KG1 (cell line): ENCODE measurements at places on chromosomes 6 and 20.

GRCh38 chr6:41878961-41879405 is 16.2 kb downstream of the USP49 start:
- DNase-seq: no peak

DNA sequence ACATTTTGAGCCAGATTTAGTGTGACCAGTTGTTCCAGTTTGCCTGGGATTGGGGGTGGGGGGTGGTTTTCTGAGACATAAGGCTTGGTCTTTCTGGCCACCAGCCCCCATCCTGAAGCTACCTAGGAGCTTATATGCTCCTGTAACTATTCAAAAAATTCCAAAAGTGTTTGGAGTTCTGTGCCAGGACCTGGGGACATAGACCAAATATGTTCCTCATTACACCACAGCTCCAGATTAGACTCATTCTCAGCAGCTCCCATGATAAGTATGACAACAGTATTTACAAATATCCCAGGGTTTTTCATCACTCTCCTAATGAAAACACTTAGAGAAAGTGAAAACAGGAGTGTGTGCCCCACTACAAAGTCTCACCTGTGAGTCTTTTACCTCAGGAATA is 37.8 kb upstream of the RNF144B start:
- DNase-seq: no peak

DNA sequence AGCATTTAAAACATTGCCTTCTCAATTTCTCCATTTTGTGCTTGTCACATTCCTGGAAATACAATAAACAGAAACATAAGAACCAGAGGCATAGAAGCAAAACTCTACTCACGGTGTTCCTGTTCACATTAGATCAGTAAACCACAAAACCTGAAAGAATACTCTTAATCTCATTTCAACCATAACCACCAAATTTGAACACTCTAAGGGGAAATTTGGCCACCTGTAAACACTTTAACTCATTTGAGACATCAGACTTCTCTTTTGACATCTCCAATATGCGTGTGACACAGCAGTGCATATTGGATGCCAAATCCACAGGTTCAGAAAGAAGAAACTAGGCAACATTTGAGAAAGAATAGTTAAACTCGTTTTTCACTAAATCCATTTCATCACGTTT is 153.8 kb upstream of the IRAK1BP1 start:
- no peak for DNase-seq

DNA sequence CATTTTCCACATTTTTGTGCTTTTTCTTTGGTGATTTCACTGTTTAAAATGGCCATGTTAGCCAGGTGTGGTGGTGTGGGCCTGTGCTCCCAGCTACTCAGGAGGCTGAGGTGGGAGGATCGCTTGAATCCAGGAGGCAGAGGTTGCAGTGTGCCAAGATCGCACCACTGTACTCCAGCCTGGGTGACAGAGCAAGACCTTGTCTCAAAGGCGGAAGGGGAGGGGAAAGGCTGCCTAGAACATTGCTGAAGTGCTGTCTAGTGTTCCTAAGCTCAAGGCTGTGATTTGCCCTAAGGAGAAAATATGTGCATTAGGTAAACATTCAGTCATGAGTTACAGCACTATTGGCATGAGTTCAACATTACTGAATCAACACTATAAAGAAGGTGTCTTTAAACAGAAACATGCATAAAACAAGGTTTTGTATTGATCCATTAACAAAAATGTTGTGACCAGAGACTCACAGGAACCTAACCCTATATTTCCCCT is 14.0 kb downstream of the ZC2HC1B start:
- no peak for DNase-seq

- DNase-seq: peak; percentile 51
Observed at GRCh38 chr6:56708810-56709597, 66.3 kb upstream of the DST start.

GRCh38 chr6:44128020-44128917 is 915 bp downstream of the TMEM63B start:
- no peak for DNase-seq

- DNase-seq: no peak
Observed at GRCh38 chr20:25052255-25053194, 5.4 kb downstream of the ACSS1 start.

DNA sequence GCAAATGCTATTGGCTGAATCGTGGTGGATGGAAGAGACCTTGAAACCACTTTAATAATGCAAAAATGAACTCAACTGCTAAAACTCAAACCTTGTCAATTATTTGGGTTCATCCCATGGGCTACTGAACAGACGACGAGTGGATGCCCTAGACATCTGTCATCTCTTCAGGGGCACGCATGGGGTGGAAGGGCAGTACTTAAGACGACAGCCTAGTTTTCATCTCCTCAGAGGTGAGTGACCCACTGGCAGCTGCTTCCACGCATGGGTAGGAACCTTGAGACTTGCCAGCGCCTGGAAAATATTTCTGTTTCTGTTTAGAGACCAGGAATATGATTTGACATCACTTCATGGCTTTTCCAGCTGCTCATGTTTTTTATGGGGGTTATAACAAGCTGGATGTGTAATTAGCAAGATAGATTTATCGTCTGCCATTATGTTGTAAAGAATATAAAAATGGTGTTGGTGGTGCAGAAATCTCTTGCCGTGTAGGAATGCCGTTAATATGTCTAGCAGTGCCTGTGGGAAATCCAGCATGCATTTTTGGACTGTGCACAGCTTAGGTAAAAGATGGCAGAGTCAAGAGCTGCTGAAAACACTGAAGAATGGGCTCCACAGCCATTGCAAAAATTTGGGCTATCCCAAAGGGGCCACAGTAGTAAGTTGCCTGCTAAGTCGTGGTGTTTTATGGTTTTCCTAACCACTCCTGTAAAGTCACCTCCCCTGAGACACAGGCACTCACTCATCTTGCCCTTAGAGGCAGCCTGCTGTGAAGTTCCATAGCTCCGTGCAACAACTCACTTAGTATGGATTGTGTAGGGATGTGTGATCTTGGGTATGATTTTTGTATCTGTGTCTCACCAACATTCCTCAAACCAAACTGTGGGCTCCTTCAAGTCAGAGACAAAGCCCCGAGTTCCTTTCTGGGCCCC is 203.3 kb downstream of the EYA2 start:
- DNase-seq: no peak

- DNase-seq: no peak
Observed at GRCh38 chr6:121582262-121582661, 146.8 kb downstream of the GJA1 start.

DNA sequence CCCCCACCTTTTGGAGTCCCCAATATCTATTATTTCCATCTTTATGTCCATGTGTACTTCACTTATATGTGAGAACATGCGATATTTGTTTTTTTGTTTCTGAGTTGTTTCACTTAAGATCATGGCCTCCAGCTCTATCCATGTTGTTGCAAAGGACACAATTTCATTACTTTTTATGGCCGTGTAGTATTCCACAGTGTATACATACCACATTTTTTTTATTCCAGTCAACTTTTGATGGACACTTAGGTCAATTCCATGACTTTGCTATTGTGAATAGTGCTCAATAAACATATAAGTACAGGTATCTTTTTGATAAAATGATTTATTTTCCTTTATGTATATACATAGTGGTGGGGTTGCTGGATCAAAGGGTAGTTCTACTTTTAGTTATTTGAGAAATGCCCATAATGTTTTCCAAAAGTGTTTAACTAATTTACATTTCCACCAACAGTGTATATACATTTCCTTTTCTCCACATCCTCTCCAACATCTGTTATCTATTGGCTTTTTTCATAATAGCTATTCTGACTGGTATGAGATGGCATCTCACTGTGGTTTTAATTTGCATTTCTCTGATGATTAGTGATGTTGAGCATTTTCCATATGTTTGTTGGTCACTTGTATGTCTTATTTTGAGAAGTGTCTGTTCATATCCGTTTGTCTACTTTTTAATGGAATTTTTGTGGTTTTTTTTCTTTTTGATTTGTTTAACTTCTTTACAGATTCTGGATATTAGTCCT is 34.0 kb upstream of the COL10A1 start:
- no peak for DNase-seq

DNA sequence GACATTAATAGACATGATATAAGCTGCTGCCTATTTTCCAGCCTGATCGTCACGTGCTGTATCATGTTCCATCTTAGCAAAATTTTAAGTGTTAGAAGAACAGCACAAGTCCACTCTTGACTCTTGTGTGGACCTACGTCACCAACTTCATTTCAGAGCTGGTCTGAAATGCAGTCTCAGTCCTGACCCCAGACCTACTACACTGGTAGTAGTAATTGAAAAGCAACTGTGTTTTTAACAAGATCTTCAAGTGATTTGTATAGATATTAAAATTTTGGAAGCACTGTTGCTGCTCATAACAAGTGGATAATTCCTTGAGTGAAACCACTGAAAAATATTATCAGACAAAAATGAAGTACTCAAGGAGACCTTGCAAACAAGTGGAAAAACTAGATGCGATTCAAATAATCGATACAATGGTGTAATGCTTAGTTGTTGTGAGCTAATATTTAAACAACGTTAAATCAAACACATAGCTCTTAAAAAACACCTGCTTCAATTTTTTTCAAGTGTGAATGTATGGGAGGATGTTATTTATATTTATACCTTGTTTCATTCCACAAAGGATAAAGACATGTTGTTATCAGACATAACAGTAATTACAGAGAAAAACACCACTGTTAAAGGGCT is 110.9 kb upstream of the JAG1 start:
- DNase-seq: no peak

DNA sequence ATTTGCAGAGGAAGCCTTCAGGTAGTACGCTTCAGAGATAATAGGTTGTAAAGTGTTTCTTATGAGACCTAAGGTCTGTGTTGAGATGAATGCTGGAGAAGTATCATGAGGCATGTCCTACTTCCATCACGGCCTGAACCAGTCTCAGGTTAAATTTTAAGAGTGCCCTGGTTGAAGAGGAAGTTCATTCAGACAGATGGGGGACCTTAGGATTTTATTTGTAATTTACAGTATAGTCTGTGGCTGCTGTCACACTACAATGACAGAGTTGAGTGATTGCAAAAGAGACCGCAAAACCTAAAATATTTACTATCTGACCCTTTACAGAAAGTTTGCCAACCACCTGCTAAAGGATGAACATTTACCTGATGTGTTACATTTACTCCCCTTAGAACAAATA is 70.9 kb downstream of the UST start:
- DNase-seq: no peak

DNA sequence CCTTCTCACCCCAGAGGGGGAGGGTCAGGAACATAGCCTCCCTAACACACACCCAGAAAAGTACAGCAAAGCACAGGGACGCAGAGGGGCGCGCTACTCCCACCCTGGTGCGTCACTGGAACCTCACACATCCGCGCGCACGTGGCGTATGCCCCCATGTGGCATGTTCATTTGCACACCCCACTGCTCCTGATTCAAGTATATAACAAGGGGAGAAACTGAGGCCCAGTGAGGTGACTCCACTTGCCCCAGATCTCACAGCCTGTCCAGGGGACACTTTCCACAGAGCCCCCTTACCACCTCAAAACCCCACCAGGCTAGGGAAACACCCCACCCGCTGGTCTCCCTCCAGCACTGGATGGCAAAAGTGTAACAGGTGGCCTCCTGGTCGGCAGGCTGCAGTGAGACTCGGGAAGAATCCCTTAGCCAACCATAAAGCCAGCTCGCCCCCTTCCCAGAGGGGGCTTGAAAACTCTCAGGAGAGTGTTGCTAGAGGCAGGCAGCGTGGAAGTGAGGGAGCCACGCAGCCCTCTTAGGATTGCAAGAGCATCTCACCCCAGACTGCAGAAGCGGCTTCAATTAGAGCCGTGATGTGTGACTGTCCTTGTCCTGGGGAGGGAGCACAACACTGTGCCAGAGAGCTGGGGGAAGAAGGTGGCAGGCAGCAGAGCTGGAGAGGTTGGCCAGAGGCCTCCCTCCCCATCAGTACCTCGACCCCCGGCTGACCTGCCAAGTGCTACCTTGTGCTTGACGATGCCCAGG is at the start of gene GRM4:
TSS of gene GRM4 (minus strand) at position 67 of the 762 bp plus-strand sequence. CDS start 12,591 bp downstream, outside the sequence.
- DNase-seq: no peak

GRCh38 chr20:1212607-1213396 is 9.5 kb downstream of the C20orf202 start:
- DNase-seq: peak; percentile 38

- no peak for DNase-seq
Observed at GRCh38 chr6:12750416-12750815, 33.8 kb downstream of the PHACTR1 start.

GRCh38 chr6:129871221-129871620 is 10.1 kb upstream of the TMEM244 start:
- no peak for DNase-seq

DNA sequence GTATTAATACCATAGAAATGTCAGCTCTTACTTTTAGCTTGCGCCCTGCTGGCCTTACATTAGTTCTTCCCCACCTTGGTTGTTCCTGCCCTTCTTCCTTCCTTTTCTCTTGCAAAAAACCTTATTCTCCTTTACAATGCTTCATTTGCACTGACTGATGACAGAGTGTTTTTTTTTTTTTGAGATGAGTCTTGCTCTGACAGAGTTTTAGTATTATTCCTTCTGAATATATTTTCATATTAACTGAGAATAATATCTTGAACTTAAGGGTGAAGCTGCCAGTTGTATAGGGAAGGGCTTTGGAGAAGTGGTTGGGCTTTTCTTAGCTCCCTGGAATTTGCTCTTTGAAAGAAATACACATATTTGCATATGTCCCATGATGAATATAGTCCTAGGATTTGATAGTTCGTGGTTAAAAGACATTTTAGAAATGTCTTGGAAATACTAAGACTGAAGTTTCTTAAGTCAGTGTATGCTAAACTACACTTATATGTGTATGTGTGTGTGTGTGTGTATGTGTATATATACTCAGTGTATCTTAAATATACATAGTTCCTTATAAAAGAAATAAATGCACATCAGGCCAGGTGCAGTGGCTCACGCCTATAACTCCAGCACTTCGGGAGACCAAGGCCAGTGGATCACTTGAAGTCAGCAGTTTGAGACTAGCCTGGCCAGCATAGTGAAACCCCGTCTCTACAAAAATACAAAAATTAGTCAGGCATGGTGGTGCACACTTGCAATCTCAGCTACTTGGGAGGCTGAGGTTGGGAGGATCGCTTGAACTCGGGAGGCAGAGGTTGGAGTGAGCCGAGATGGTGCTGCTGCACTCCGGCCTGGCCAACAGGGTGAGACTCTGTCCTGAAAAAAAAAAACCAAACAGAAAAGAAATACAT is 216.1 kb upstream of the MYLIP start:
- no peak for DNase-seq

DNA sequence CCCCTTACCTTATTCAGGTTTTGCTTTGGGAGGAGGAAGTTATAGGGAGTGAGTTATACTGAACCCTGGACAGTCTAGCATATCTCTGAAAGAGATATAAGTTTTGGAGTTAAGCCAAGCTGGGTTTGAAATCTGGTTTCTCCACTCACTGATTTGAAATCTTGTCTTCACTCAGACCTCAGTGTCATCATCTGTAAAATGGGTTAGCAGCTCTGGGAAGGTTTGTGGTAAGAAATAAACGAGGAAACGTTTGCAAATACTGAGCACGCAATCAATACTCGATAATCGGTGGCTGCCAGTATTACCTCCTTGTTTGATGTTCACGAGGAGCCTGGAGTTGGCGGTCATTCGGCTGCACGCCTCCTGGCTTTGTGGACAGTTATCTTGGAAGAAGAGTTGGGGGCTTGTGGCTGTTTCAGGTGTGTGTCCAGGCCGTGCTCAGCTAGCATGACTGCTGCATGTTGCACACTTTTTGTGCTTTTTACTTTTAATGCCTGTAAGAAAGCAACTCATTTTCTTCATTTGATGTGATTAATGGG is 61.8 kb downstream of the PAX1 start:
- DNase-seq: no peak
